Activated effector memory CD4-positive, alpha-beta T cell treated with anti-CD3 and anti-CD28 coated beads, Interleukin-2, amount 50 U/mL, for 16 hours (primary cell): ENCODE measurements at places on chromosomes 13 and 19.

DNA sequence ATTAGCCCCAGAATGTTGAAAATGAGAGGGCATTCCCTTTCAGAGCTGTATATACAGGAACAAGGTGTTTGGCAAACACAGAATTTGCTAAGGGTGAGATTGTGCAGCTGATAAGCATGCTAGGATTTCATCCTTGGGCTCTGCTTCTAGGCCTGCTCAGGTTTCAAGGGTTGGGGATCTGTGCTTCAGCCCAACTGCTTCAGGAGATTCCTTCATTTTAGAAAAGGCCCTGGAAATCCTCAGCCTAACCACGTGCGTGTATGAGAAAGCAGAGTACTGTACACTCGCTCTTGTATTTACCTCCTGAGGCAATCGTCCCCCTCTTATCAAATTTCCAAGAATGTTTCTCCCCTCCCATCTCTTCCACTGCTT is 291.6 kb upstream of the ARGLU1 start:
- DNase-seq: no peak

- DNase-seq: no peak
Observed at GRCh38 chr13:31848621-31849020, 109.3 kb downstream of the RXFP2 start.

GRCh38 chr19:16847430-16847829 is 18.2 kb downstream of the SIN3B start:
- DNase-seq: no peak

DNA sequence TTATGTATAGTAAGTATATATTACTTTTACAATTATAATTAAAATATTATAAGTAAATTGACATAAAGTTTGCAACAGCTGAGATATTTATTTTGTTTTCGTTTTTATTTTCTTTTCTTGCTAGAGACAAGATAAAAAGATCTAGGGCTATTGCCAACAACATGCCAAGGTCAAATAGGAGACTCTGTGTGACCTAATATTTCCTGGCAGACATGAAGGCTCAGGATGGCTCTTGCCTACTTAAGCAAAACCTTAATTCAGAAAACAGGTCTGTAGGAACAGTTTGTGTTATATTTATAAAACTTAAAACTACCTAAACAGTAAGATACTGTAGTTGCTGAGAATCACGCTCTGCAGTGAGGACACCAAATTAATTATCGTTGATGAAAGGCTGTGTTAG is 145.2 kb downstream of the RFC3 start:
- no peak for DNase-seq

- no peak for DNase-seq
Observed at GRCh38 chr13:32316501-32316900, 1.2 kb downstream of the BRCA2 start.

GRCh38 chr19:20078581-20079031 is 806 bp downstream of the ZNF90 start:
- DNase-seq: peak; percentile 64

DNA sequence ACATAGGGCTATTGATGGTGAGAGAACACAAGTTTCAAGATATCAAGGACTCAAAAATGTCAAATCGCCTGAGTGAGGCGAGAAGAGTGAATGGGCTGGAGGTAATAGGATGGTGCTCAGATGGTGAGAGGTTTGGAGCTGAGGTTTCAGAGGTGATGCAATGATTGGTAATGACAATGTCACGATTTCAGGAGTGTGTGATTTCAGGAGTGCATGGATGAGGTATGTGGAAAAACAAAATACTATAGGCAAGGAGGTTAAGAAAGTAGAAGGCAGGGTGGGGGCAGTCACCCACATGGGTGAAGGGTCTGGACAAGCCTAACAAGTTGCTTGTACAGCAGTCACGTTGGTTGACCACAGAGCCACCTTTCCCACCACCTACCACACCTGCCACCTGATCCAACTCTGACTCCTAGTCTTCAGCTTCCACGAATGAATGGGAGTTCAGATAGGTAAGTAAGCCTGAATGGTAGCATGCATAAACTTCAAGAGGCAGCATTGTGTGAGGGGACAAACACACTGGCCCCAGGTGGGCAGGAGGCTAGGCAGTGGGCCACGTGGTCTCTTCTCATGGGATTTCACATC is 71.5 kb downstream of the RUBCNL start:
- no peak for DNase-seq

DNA sequence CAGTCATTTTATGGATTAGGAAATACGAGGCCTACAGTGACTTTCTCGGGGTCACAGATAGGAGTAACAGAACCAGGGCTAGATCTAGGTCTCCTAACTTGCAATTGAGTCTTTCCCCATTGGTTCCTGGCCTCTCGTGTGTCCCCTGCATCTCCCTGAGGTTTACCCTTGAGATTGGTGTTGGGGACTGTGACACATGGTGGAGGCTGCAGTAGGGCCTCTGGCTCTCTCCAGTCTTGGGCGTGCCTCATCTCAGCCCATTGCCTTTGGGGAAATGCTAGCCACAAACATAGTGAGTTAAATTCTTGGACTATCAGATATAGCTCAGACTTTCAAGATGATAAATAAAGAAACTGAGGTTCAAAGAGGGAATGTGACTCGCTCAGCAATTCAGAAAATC is 212.1 kb downstream of the KCNRG start:
- DNase-seq: no peak

- peak; percentile 60 for DNase-seq
Observed at GRCh38 chr19:2615782-2616181, 86.7 kb downstream of the GNG7 start.

DNA sequence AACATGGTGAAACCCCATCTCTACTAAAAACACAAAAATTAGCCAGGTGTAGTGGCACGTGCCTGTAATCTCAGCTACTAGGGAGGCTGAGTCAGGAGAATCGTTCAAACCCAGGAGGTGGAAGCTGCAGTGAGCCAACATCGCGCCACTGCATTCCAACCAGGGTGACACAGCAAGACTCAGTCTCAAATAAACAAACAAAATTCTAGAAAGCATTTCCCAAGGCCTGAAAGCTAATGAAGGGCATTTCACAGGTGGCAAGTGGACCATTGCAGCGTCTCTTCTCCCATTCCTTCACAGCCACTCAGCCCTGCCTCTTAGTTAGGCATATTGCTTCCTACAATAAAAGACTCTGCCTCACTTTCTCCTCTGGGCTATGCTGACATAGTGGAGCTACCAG is 13.5 kb upstream of the RXFP2 start:
- DNase-seq: no peak
